ENCODE measurements at places on chromosomes 13 and 19.

DNA sequence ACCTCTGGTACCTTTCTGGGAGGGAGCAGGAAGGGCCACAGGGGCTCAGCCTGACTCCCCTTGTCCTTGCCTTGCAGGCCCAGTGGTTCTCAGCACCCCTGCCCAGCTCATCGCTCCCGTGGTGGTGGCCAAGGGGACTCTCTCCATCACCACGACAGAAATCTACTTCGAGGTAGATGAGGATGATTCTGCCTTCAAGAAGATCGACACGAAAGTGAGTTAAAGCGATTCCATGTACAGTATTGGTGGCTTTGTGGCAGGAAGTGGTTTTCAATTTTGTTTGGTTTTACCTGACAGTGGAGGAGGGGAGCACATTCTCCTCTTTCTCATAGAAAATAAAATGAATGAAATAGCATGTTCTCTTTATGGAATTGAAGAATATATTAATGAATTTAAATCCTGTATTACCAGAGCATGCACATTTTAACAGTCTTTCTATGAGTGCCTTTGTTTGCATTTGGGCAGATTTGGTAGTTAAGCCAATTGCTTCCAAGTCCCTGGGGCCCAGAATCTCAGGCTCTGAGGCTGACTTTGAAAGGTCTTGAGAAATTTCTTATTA, 4.1 kb downstream of the MAB21L1 start:
- DNase-seq = no peak

DNA sequence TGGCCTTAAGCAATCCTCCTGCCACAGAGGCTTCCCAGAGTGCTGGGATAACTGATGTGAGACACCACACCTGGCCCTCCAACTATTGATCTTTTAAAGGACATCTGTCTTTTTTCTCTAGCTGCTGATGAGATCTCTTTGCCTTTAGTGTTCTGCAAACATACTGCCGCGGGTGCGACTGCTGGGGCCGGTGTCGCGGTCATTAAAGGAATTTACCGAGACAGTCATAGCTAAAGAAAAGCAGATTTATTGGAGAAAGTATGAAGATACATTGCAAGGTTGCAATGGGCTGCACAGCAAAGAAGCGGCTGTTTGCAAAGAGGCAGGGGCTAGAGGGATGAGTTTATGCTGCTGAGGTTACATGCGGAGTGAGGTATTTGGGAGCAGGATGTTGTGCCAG, 31.2 kb upstream of the LRRC4B start:
- no peak for DNase-seq

- DNase-seq = no peak
These were observed 34.3 kb downstream of the ZNF473 start for GRCh38 chr19:50060107-50060506.

DNA sequence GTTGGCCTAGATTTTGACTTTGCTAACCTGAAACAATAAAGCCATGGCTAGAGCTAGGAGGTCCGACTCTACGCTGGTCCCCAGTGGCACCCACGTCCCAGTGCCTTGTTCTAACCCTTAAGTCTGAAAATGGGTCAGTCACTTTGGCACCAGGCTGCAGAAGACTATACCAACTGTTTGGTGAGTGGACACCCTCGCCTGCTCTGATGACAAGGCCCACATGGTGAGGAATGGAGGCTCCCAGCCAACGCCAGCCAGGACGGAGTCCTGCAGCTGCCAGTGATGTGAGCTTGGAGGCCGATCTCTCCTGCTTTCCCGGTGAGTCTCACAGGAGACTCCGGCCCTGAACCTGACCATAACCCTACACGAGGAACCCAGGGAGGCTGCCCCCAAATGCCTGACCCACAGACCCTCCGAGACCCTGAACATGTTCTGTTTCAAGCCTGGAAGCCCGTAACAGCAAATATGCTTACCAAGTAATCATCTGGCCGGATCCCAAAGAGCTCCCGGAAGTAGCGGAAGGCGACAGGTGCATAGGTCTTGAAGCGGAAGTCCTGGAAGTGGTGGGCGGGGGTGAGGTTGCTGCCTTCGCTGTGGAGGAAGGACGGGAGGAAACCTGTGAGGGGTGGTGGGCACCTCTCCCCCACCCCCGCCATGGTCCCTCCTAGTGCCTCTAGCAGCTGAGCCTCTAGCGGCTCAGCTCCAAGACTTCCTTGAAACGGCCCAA, 34.1 kb upstream of the CACTIN start:
- DNase-seq = no peak

DNA sequence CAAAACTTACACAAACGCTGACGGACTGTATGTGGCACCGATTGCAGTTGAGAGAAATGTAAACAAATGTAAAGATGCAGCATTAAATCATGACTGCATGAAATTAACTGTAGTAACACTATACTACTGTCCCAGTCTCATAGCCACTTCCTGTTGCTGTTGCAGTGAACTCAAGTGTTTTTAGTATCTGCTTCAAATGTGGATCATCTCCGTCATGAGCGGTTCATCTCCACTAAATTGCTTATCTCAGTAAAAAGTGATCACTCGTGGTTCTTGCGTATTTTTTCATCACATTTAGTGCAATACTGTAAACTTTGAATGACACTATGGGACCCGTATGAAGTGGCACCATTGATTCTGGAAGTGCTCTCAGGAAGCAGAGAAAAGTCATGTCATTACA, 60.3 kb upstream of the RNF113B start:
- DNase-seq = no peak

GRCh38 chr19:35204799-35205732, 23.5 kb downstream of the FAM187B start:
- DNase-seq = peak; percentile 36

- no peak for DNase-seq
These were observed 2.3 kb upstream of the LTBP4 start for GRCh38 chr19:40598918-40599307.

Measured in activated naive CD8-positive, alpha-beta T cell treated with anti-CD3 and anti-CD28 coated beads for 36 hours (primary cell).